ENCODE measurements at places on chromosomes 16 and 17.

DNA sequence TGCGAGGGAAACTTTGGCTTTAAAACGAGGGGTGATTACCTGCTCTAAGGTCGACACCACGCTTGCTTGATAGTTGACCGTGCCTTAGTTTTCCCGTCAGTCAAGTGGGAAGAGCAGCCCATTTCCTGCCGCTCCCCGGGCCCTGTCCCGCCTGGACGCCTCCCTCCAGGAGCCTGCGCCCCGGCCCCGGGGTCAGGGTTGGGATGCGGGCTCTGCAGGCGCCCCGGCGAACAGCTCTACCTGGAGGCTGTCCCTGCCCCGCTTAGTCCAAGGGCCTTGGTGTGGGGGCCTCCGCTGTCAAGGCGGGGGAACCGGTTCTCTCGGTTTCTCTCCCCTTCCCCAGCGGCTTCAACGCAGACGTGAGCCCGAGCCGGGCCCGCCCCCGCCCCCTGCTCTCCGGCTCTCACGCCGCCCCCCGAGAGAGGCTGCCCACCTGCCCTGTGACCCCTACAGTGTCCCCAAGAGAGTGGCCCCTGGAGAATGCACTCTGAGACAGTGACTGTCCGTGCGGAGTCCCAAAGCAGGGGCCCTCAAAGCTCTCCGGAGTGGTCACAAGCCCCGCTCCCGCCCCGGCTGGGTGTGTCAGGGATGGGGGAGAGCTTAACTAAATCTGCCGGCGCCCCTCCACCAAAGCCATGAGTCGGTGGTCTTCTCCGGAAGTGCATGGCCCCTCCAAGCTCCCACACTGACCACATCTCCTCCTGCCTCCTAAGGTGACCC is 117.4 kb upstream of the SMURF2 start:
- DNase-seq, result no peak

- no peak for DNase-seq
These were observed 1.2 kb upstream of the KATNB1 start for GRCh38 chr16:57734308-57734924.

GRCh38 chr16:46916980-46917379 is 32.8 kb downstream of the GPT2 start:
- DNase-seq, result no peak

- no peak for DNase-seq
These were observed 42.5 kb upstream of the TANC2 start for GRCh38 chr17:62923258-62924150.

DNA sequence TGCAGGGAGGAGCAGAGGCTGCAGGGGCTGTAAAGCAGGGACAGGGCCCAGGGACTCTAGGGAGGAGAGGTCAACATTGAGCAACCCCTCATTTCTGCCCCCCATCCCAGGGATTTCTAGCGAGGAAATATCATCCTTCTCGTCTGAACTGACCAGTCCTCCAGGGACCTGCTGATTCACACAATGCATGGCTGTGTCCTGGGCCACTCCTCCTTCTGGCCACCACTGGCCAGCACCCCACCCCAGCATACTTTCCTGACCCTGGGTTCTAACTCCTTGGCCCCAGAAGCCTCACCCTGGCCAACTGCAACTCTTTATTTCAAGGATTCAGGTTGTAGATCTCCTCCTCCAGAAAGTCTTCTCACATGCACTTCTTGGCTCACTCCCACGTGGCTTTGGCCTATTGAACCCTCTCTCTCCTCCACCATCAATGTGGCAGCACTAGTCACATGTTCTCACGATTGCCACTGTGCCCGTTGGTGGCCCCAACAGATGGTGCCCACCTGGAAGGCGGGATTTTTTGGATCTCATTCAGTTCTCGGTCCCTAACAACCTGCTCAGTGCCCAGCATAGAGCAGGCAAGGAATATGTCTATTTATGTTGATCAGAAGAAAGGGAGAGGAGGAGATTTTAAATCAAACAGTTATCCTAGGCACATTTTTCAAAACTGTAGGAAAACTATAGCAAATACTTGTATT is 41.5 kb downstream of the CUEDC1 start:
- DNase-seq, result no peak

DNA sequence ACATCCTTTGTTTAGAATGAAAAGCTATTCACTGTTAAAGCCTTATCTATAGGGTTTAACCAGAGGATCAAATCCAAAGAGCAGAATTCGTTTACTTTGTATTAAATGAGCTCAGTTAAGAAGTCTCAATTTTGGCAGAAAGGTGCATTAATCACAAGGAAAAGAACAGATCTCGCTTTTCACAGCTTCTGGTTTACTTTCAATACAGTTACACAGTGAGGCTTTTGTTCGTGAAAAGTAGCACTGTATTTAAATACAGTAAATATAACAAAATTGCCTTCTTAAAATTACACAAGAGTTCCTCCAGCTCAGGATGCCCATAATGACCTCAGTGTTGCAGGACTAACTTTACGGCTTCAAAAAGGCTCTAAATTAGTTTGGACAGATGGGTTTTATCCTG is 669.1 kb upstream of the SALL1 start:
- no peak for DNase-seq

- DNase-seq, result no peak
These were observed 13.2 kb downstream of the CLUAP1 start for GRCh38 chr16:3513892-3514583.

- no peak for DNase-seq
These were observed 12.9 kb downstream of the CMC2 start for GRCh38 chr16:80993834-80994233.
